GM06990 (cell line): ENCODE measurements at places on chromosomes 16 and 17.

GRCh38 chr17:57629470-57629869 is 115.6 kb downstream of the CCDC182 start:
- DNase-seq = peak; percentile 64

DNA sequence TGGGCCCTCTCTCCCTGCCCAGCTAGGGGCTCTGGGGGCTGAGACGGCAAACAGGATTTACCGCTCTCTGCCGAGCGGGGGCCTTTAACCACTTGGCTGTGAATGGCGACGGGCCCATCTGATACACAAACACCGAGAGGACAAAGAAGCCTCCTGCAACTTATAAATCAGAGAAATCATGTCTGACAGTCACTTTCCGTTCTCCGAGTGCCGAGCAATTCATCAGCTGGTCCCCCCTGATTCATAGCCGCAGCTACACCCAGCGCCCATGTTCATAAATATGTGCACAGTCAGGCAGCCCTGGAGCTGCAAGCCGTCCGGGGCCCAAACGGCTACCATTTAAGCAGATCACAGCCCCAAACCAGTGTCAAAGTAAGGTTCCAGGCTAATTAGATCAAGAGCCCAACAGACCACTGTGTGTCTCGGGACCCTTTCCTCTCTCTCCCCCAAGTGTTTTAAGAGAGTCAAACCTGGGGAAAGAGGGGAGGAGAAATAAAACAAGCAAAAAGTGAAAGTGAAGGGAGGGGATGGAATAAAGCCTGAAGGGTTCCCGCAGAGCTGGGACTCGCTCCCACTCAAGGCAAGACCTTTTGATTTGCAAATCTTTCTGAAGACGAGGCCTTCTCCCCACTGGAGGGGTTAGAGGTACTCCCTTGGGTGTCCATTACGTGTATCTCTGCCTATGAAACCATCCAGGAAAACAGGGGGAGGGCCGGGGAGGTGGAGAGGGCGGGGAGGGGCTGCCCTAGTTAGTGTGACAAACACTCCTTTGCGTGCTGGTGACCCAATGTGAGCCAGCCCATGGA is 154.7 kb downstream of the C16orf78 start:
- DNase-seq = no peak

DNA sequence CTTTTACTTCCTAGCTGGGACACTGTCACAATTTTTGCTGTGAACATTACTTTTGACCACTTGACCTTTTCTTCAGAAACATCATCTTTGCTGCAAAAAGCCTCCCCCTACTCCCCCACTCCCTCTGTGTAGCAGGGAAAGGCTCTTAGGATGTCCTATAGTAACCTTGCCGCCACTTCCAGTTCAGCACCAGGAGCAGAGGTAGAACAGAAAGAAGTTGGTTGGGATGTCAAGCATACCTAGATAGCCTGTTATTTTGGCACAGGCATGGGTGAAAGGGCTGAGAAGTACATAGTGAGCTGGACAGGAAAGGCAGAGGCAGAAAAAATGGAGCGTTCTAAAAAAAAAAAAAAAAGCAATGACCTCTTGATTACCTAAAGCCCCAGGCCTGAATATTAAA is 31.3 kb downstream of the SMIM36 start:
- DNase-seq = no peak

GRCh38 chr16:79005096-79005495 is 595.4 kb downstream of the MAF start:
- DNase-seq = no peak

- DNase-seq = no peak
Observed at GRCh38 chr17:28704219-28704858, 7.3 kb downstream of the PROCA1 start.

- DNase-seq = no peak
Observed at GRCh38 chr16:3992297-3993051, 112.0 kb upstream of the CREBBP start.

DNA sequence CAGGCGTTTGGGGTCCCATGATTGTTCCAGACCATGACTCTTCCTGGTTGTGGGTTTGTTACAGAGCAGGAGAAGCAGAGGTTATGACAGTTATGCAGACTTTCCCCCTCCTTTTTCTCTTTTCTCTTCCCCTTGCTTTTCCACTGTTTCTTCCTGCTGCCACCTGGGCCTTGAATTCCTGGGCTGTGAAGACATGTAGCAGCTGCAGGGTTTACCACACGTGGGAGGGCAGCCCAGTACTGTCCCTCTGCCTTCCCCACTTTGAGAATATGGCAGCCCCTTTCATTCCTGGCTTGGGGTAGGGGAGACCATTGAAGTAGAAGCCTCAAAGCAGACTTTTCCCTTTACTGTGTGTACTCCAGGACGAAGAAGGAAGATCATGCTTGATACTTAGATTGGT is 7.9 kb upstream of the TACO1 start:
- DNase-seq = no peak

DNA sequence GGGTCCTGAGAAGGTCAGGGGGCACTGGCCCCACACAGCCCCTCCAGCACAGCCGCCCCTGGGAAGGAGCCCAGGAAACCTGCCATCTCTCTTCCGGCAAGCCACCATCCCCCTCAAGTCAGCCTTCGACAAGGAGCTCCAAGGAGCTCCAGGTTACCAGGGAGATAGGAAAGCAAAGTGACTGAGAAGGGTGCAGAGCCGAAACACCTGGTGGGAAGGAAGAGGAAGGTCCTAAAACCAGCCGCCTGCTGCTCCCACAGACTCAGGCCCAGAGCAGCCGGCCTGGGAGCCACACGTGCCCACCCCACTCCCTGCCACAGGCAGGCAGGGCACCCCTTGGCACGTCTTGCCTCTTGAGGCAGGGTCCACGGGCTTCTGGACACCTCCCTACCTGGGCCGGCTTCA is 80.7 kb downstream of the TIMM22 start:
- no peak for DNase-seq

GRCh38 chr17:27878776-27879562 is 14.2 kb downstream of the LYRM9 start:
- DNase-seq = no peak

DNA sequence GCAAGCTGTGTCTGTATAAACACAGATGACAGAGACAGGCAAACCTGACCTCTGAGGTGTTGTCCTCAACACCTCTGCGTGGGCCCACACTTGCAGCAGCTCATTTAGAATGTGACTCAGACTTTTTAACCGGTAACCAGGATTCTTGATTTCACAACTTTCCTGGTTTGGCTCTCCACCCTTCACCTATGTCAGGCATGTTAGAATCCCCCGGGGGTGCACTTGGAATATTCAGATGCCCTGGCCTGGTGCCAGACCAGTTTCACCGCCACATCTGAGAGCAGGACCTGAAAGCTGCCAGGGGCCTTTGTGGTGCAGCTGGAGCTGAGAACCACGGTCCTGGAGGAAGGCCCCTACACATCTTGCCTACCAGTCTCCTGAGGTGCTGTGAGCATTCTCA is 4.8 kb downstream of the DHODH start:
- DNase-seq = no peak

GRCh38 chr17:49573510-49574322 is 2.0 kb upstream of the NXPH3 start:
- DNase-seq = no peak
